ENCODE measurements at places on chromosomes 1 and 21. TPM values are rescaled to one million over a fixed set of nuclear protein-coding genes. Genes with fewer than 3 reads are reported as not detected.
A peak's percentile ranks its signal among the peaks of the same experiment; 100 is the strongest.

The WNT4 gene
- total RNA-seq = 0.18 TPM

The RTCA gene
- total RNA-seq = 30.3 TPM

The SPRR5 gene
- not detected for total RNA-seq

The ZNF593OS gene
- total RNA-seq = not detected

The TATDN3 gene
- 18.8 TPM for total RNA-seq

The LRRC39 gene
- 61.2 TPM for total RNA-seq

The KIF14 gene
- total RNA-seq = 0.27 TPM

The VPS45 gene
- total RNA-seq = 40.2 TPM

The FAM163A gene
- 0.27 TPM for total RNA-seq

The CSF3R gene
- total RNA-seq = 8.3 TPM

The DDX59 gene
- 11.9 TPM for total RNA-seq

The SAMD13 gene
- total RNA-seq = 0.50 TPM

GRCh38 chr1:156337052-156337887 lies 822 bp downstream of the CCT3 start:
- no peak for DNase-seq

DNA sequence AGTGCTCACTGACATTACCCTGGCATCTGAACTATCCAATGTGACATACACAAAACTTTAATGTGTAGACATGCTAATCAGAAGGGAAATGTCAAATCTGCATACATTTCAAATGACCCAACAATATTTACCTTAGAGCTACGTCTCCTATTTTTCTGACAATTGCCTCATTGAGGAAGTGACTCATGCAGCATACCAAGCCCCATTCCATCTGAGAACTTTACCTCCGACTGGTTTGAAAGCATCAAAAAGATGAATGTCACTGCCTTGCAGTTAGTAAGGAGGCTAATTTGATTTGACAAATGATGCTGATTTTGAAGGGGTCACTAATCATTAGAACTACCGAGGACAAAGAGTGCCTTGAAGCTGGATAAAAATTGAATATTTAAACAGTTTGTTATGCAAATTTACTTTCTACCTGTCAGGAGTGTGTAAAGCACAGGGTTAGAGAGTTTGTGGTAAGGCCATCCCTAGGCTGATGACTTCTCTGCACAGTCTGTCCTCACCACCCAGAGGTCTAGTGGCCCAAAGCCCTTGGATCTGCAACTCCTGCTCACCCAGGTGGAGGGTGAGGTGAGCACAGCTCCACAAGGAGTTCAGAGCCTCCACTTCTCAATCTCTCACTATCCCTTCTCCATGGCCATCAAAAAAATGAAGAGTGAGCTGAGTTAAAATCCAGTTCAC lies 500.3 kb upstream of the C1orf87 start:
- DNase-seq = no peak

DNA sequence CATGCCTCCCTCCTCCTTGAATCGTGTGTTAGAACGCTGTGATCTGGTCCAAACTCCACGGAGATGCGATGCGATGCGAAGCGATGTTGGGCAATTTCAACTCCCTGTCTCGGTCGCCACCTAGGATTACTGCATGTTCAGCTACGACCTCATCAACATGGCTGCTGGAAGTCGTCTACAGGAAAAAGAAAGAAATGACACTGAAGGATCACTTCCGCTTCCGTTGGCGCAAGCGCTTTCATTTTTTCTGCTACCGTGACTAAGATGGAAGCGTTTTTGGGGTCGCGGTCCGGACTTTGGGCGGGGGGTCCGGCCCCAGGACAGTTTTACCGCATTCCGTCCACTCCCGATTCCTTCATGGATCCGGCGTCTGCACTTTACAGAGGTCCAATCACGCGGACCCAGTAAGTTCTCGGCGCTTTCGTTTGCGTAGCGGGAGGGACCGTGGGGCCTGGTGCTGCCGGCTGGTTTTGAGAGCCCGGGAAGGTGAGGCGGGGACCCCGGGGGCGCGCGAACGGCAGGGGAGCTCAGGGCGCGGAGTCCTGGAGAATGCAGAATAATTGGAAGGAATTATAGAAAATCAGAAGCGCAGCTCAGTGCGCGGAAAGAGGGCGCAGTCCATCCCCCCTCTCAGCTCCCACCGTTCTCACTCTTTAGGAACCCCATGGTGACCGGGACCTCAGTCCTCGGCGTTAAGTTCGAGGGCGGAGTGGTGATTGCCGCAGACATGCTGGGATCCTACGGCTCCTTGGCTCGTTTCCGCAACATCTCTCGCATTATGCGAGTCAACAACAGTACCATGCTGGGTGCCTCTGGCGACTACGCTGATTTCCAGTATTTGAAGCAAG lies at the start of gene PSMB4:
Gene PSMB4 (plus strand): TSS at position 250 of the 848 bp plus-strand sequence. CDS start 15 bp downstream, at position 265.
- DNase-seq = peak; percentile 85

DNA sequence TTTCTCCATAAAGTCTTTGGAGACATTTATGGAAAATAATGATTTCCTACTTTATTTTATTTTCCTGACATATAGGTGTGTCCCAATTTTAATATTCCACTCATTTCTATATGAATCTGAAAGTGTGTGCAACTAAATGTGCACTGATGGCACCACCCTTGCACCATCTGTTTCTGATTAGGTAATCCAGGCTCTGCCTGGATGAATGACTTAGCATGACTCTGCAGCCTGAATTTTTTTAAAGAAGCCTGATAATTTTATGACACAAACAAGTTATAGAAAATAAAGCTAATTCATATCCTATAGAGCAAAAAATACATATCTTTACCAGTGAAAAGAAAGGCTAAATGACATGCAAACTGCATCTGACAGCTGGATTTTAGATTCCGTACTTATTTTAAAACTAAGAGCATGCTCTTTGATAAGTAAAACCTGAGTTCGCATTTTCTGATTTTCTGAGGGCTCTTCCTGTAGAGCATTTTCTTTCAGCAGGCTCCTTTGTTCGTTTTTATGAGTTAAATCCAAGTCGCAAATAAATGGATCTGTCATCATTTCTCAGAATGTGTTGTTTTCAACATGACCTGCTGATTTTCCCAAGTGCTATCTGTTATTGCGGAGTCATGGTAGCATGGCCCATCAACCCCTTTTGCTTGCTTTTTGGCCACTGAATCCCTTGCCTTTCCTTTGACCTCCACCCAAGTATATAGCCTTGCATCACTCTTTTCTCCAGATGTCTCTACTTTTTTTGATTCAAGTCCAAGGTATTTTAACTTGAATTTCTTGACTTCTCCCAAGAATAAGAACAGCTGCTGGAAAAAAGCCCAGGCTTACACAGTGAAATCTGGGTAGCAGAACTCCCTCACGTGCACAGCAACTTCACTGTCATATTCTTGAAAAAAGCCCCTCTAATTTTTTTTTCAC lies 52.8 kb upstream of the LYPLAL1 start:
- peak; percentile 24 for DNase-seq

GRCh38 chr1:91552091-91552490 lies 51.4 kb downstream of the CDC7 start:
- no peak for DNase-seq

- DNase-seq = no peak
These were observed 111.3 kb downstream of the TGFB2 start for GRCh38 chr1:218456444-218456843.

DNA sequence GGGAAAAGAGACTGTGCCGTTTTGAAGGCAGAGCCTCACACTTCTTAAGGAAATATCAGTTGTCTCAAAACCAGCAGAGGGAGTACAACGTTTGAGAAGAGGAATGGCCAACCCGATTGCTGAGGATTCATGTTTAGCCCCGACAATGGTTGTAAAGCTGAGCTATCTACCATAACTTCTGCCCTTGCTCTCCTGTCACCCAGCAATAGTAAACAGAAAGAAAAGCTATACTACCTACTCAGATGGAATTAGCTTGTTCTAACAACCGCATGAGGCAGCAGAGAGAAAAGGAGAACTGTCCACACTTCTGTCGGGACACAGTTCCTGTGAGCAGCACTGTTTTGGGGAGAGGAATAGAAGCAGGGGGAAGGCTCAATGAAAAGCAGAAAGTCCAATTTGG lies 91.2 kb downstream of the SLC45A1 start:
- no peak for DNase-seq

GRCh38 chr1:33944846-33945245 lies 81.0 kb downstream of the HMGB4 start:
- DNase-seq = no peak

GRCh38 chr1:95286479-95286878 lies 52.5 kb downstream of the RWDD3 start:
- no peak for DNase-seq

GRCh38 chr1:39892601-39893595 lies 8.8 kb downstream of the MYCL start:
- no peak for DNase-seq

DNA sequence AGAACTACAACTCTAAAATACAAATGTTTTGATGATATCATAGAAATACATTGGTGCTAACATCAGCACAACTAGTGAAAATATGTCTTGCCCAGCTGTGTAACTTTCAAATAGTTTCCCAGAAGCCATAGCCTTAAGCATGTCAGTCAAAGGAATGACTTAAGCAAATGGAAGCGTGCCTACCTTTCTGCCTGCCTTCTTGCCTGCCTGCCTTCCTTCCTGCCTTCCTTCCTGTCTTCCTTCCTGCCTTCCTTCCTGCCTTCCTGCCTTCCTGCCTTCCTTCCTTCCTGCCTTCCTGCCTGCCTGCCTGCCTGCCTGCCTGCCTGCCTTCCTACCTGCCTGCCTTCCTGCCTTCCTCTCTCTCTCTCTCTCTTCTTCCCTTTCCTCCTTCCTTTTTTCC lies 104.0 kb downstream of the PBX1 start:
- no peak for DNase-seq

DNA sequence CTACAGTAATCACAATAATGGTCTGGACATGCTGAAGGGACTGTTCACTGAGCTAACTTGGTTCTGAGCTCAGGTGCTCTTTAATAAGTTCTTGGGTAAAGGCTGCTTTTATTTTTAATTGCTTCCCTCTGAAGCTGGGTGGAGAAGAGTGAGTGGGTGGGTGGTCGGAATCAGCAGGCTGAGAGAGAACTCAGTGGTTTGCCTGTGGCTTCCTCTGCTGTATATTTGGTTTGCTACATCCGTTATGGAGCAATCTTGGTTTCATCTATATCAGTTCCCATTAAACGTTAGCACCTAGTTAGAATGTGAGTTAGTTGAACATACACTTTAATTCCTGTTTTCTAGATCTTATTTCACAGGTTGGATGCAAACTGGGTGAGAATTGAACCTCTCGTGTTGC lies 23.3 kb downstream of the CNIH4 start:
- no peak for DNase-seq

- peak; percentile 89 for DNase-seq
These were observed at the start of gene IQCC for GRCh38 chr1:32205401-32206370. IQCC (plus strand) TSS chr1:32205671; CDS start chr1:32205682, 11 bp downstream.

DNA sequence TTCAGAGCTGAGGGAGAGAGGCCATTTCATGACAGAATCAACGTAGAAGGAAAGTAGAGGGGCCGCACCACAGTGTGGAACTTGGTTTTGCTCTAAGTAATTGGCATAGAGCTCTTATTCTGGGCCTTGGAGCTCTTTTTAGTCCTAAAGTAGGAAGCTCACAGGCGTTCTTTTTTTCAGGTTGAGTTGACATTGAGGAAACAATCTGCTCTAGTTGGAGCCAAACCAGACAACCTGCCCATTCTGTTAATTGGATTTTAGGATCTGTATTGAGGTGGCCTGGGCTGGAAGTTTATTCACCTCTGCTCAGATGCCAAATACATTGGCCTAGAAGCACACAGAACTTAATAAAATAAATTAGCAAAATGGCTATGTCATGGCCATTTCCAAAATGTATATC lies 1093.9 kb downstream of the ADGRL2 start:
- no peak for DNase-seq

DNA sequence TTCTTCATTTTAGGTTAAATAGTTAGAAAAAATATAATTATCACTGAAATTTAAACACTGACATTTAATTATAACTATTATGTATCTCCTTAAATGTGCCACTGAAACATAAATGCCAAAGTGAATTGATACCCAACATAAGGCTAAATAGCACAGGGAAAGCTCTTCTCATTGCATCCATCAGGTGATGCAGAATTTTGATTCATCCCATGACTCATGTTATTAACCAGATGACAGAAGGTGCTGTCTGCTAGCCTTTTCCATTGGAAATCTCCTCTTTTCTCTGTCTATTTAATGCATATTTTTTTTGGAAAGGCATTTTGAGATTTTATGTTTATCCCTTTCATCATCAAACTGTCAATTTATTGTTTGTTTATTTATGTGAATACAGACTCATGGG lies 136.8 kb downstream of the KCNK2 start:
- no peak for DNase-seq

- DNase-seq = no peak
These were observed 8.8 kb upstream of the LAMB3 start for GRCh38 chr1:209661071-209661470.

GRCh38 chr1:97160818-97161217 lies 439.2 kb downstream of the PTBP2 start:
- no peak for DNase-seq

- no peak for DNase-seq
These were observed 2.1 kb upstream of the KIF21B start for GRCh38 chr1:201025571-201026002.

DNA sequence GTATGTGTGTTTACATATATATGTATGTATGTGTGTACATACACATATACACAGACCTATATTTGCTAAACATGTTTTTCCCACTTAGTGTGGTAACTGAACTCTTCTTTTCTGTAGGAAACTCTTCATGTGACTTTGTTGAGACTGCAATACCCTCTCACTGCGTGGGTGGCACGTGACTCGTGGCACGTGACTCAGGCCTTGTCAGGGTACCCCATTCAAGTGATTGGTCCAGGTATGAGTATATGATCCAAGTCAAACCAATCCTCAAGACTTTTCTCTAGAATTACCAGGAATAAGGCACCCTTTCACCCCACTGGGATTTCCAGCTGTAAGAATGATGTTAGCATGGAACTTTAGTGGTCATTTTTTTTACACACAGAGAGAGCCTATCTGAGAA lies 149.2 kb upstream of the KCNK2 start:
- DNase-seq = no peak

DNA sequence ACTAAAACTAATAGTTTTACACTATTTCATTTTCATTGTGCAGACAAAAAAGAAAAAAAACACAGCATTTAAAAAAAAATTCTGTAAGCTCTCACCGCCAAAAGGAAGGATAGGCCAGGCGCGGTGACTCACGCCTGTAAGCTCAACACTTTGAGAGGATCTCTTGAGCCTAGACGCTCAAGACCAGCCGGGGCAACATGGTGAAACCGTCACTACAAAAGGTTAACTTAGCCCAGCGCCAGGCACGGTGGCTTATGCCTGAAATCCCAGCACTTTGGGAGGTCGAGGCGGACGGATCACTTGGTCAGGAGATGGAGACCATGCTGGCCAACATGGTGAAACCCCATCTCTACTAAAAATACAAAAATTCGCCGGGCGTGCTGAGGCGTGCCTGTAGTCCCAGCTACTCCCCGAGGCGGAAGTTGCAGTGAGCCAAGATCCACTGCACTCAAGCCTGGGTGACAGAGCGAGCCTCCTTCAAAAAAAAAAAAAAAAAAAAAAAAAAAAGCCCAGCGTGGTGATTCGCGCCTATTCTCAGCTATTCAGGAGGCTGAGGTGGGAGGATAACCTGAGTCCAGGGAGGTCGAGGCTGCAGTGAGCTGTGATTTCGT lies 14.3 kb upstream of the SPEN start:
- peak; percentile 73 for DNase-seq
